ENCODE measurements at places on chromosomes 7 and 10. TPM values are rescaled to one million over a fixed set of nuclear protein-coding genes. Genes with fewer than 3 reads are reported as not detected.

HPSE2 gene
- not detected for total RNA-seq

LRRC18 gene
- not detected for total RNA-seq

TMEM213 gene
- total RNA-seq: not detected

HKDC1 gene
- 0.19 TPM for total RNA-seq

HOXA1 gene
- 0.54 TPM for total RNA-seq

SNCG gene
- 74.1 TPM for total RNA-seq

PNLIPRP3 gene
- not detected for total RNA-seq

UBTD1 gene
- total RNA-seq: 41.0 TPM

Data from endothelial cell of coronary artery (primary cell).